ENCODE measurements at places on chromosomes 5 and 9.

GRCh38 chr5:99936911-99937310, 598.3 kb upstream of the FAM174A start:
- DNase-seq = no peak

DNA sequence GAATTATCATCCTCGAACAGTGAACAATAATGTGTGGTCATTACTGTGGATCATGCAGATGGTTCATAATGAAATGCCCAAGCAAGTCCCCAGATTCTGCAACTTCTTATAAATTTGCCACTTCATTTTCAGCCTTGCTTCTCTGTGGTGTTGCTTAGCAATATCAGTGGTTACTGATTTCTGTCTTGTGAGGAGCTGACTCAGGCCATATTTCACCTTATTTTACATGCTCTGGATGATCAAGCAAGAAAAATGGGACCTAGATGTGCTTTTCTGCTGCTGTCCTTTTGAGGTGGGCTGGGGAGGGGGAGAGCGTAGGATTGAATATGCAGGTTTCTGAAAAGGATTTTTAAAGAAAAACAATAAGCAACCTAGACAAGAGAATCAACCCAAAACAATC, 188.3 kb downstream of the SLC24A2 start:
- no peak for DNase-seq

- DNase-seq = no peak
Measured at GRCh38 chr9:12997009-12997408, 222.2 kb downstream of the LURAP1L start.

DNA sequence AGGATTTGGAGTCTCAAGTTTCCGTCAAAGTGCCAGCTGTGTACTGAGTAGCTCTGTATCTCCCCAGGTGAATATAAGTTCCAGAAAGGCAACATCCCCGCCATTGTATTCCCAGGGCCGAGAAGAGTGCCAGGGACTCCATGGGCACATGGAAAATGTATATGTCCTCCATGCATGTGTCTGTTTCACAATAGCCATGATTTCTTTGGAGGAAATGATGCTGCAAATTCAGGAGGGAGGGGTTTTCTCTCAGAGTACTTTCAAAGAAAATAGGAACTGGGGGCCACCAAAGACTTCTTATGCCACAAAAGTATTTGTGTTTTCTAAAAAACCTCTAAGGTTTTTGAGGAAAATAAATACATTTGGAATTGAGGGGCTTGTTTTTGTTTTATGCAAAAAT, 524.6 kb downstream of the BNC2 start:
- DNase-seq = no peak

GRCh38 chr9:135797507-135798262, 95.7 kb downstream of the KCNT1 start:
- no peak for DNase-seq

DNA sequence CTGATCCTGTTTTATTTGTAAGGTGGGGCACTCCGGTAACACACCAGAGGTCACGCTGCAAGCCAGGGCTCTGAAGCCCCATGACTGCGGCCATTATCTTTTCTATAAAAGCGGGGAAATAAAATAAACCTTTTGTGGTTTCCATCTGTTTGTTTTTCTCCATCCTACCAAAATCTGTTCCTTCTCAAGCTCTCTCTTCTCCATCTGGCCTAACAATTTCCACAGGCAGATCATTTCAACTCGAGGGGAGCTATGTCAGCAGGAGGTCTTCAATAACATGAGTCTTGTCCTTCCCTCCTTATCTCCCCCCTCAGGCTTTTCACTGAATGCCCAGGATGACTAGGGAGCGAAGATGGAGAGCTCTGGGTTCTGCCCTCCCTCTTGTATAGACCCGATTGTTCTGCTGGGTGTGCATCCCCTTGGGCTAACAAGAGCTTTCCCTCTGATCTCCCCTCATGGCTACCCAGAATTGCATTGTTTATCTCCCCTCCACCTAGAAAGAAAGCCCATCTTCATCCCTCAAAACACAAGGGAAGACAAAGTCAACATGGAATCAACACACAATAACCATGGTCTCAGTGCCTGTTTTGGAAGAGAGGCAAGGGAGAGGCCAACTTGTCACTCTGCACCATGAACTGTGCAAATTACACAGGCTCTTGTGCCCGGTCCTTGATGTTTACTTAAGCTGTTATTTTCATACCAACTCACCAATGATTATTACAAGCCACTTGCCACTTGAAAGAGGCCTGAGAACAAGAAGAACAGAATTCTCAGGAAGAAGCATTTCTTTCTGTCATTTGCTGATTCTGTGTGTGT, 187.8 kb downstream of the FANCC start:
- DNase-seq = no peak

GRCh38 chr9:20253635-20254034, 368.7 kb downstream of the MLLT3 start:
- DNase-seq = no peak

DNA sequence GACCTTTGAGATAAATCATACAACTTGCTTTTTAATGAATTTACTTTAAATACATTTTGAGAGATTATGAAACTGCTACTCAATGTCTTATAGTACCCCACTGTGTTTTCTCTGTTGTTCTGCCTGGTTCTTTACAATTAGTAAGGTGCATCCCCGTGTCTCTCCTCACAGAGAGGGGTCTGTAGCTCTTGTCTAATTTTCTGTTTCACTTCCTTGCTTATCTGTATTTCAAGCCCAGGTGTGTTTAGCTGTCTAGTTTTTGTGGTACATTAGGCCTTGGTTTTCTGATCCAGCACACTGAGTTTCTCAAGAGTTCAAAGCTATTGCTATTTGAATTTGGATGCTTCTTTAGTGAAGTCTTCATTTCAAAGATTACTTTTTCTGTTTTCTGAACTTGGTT, 105.1 kb downstream of the MAST4 start:
- no peak for DNase-seq

GRCh38 chr9:132887181-132888120, 8.8 kb downstream of the SPACA9 start:
- DNase-seq = no peak

DNA sequence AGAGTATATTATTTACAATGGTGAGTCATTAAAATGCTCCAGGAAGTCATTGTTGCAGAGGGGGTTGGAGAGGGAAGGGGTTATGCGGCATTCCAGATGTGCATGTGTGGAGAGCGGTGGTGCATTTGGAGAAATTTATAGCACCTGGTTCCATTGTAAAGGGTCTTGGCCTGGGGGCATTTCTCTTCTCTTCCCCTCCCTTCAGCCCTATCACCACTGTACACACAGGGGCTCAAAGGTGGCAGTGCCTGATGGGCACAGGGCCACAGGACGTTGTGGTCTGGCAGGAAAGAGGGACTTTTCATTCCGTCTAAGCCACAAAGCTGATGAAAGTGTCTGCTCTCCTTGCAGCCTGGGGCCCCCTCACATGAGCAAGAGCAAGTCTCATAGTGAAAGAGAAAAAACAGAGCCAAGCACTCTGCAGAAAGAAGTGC, 442.4 kb upstream of the ZNF462 start:
- no peak for DNase-seq

DNA sequence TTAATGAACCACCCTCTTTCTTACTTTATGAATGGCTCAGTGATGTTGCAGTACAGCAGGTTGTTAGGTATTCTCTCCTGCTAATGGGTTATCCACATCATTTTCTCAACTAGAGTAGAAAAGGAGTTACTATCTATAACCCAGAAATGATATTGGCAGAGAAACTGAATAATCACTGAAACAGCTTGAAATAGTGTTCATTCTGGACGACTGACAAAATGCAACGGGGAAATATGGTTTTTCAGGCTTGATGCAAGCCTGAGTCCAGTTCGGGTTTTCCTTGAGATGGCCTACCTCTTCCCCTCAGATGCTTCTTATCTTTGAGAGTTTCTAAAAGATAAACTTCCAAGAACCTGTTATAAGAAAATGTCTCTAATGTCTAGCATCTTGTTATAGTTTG, 187.3 kb downstream of the RAB3C start:
- no peak for DNase-seq

DNA sequence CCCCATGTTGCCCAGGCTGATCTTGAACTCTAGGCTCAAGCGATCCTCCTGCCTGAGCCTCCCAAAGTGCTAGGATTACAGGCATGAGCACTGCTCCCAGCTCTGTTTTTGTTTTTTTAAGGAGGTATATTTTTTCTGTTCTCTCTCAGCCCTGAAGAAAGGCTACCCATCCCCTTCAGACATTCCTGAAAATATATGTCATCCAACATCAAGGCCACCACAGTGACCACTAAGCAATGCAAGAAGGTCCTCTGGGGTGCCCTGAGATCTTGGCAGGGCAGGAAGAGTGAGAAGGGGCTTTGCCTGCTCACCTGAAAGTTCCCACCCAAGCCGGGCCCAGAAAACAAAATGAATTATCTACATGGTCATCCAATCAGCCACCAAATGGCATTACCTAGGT, 47.8 kb upstream of the IL17B start:
- DNase-seq = no peak
